A549 (cell line): ENCODE measurements at places on chromosomes 2 and 18. TPM values are rescaled to one million over a fixed set of nuclear protein-coding genes. Genes with fewer than 3 reads are reported as not detected.
A peak's percentile ranks its signal among the peaks of the same experiment; 100 is the strongest.

Gene STARD6
- polyA plus RNA-seq, result not detected in 3 replicates

DNA sequence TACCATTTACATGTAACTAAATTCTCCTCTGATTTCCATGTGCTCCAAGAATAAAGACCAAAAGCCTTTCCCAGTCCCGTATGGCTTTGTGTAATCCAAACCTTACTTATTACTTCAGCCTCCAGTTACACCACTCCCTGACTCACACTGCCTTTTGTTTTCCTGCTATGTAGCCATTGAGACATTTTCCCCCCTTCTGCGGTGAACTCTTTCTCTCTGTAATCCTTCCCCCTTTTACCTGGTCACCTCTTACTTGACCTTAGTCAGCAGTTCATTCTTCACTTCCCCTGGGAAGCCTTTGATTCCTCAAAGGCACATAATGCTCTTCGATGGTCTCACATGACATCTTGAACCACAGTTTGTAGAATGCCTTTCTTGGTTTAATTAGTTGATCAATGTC is 256.0 kb upstream of the FANCL start:
- no peak for DNase-seq

DNA sequence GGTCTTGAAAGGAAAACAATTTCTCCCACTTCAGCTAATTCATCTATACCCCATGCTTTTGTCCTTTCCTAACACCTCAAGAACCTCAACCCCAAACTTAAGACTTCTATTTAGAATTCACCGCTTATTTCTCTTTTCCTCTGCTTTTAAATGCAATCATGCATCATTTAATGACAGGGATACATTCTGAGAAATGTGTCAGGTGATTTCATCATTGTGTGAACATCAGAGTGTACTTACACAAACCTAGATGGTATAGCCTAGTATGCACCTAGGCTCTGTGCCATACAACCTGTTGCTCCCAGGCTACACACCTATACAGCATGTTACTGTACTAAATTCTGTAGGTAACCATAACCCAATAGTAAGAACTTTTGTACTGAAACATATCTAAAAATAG is 22.9 kb downstream of the ARL5A start:
- DNase-seq, result no peak

DNA sequence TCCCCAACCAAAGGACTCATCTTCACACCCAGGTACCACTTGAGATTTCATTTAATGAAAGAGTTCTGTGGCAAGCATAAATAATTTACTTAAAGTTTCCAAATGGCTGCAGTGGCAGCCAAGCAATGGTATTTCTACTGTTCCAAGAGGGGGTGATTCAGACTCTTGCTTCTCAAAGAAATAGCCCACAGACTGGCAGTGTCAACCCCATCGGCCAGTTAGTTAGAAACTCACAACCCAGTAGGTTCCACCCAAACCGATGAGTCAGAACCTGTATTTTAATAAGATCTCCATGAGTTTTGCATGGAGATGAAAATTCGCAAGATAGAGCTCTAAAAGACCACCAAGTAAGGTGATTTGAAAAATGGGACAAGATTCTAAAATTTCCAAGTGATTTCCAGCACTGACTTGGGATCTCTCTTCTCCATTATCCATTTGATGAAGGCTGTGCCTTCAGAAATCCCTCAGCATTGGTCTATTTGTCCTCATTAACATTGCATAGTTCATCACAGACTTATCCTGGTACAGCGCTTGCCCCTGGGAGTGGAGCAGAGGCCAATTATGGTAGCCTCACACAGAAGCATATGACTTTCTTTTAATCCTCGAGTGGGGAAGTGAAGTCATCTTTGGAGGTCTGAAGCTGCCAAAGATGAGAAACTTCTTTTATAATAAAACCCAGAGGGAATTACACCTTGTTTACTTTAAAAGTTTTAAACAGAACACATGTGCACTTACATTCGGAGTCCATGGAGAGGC is 361.4 kb upstream of the ID2 start:
- DNase-seq, result no peak

DNA sequence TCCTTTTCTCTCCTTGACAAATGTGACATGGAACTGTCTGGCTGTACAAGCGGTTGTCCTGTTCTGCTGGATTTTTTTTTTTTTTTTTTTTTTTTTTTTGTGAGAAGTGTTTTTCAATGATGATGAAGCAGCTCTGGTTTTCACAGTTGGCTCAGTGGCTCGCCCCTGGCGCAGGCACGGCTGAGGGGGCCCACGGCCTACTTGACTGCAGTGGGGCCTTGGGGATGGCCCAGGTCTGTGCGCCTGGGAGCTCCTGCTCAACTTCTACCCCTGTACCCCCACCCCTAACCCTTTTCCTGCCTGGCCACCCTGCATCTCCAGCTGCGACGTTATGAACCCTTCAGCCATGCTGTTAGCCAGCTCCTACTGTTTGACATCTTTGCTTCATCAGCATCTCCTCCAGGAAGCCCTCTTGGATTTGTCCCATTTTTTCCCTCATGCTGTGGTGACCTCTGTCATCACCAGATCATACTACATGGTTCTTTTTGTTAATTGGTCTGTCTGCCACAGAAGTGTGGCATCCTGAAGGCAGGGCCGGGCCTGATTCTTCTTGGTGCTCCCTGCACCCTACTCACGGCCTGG is 167.9 kb downstream of the INHBB start:
- DNase-seq, result no peak

DNA sequence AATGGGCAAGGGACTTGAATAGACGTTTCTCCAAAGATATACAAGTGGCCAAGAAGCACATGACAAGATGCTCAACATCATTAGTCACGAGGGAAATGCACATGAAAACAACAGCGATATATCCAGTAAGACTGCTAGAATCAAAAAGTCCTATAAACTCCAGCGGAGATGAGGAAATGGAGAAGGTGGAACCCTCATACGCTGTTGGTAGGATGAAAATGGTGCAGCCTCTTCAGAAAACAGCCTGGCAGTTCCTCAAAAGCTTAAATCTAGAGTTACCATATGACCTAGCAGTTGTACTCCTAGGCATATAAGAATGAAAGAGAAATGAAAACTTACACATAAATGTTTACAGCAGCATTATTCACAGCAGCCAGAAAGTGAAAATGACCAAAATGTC is 48.1 kb downstream of the HPCAL1 start:
- DNase-seq, result no peak

GRCh38 chr2:79887747-79888374 is 375.0 kb downstream of the CTNNA2 start:
- DNase-seq, result peak; percentile 8

- DNase-seq, result no peak
Observed at GRCh38 chr2:102021779-102022178, 30.0 kb downstream of the IL1R2 start.

DNA sequence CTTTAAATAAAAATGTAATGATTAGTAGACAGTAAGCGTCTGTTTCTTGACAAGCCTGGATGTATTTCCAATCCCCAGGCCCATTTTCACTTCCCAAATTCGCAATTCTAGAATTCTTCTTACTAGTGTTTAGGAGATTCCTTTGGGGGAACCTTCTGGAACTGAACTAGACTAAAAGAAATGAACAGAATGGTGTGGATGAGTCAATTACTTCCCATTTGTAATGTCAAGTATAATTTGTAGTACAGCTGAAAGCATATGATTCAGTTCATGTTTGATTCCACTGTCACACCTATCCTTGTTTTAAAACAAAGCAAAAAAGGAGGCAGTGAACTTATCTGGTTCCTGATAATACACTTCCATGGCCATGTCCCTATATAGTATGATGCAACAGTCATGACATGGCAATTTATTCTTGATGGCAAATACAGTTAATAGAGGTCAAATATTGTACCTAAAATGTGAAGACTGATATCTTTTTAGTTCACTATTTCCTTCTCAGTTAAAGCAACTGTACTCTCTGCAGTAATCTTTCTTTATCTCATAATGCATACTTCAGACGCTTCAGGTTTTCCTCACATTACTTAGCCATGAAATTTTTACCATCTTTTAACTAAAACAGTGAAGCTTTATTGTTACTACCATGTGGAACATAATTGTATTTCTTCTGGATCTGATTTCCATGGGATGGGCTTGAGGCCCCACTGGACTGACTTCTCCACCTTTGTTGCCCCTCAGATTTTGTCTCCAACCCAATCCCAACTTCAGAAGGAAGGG is 2.0 kb downstream of the IDH1 start:
- no peak for DNase-seq

DNA sequence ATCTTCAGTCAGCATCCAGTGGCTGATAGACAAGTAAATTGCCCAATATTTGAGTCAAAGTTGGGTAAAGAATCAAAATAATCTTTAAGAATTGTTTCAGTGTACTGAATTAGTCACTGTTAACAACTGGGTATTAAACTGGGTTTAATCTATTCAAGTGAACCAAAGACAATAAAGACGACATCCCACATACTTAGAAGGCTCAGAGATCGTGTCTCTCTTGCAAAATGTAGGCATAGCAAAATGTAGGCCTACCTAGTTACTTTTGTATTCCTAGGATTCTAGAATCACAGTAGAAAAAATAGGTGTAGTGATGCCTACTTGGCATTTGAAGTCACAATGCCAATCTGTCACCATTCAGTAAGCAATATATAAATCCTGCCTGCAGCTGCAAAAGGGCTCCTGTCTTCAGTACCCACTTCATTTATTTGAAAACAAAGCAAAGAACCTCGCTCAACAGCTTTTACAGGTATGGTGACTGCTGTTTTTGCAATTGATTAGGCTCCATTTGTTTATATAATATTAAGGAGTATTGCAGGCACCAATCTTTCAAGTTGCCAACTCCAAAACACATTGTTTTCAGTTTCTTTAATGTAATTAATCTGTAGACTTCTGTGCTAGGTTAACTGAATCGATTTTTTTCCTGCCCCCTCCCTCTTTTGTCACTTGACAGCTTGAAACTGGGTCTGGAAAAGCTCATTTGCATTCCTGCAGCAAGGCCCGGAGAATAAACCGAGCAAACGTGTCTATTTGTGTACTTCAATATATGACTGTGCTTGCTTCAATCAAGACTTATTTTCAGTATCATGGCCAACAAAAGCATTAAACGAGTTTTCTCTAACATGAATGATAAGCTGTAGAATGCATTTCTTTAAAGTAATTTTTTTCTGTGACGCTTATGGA is 1074.9 kb downstream of the TDRD15 start:
- DNase-seq, result no peak

- no peak for DNase-seq
Observed at GRCh38 chr2:223950448-223951347, 5.6 kb upstream of the WDFY1 start.

- no peak for DNase-seq
Observed at GRCh38 chr2:25233916-25234605, 65.7 kb upstream of the POMC start.
